GM23248 (cell line): ENCODE measurements at places on chromosomes 2 and 18.
A peak's percentile ranks its signal among the peaks of the same experiment; 100 is the strongest.

DNA sequence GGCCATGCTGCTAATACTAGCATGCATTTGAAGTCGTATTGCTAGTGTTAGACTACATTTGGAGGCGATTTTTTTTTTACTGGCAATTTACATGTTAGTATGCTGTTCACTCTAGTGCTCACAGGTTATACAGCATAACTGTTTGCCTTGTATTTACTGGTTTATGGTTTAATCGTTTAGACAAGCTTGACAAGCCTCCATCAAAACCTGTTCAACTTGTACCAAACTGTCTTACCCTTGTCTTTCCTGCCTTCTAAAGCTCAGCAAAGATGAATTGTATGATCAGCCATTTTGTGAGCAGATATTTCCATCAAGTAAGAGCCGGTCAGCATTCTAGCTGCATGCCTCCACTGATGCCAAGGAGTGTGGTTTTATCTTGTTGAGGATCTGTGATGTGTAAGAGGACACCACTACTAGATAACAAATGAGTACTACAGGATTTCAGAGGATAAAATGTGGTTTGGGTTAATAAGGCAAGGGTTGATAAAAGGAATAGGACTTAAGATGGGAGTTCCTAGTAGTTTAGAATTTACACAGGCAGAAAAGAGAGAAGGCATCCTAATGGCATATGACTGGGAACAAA lies 68.4 kb upstream of the ITM2C start:
- H3K27me3 ChIP-seq: no peaks in the 10 kb centered on the region
- H3K36me3 ChIP-seq: peaks cover 8% of the 10 kb centered on the region; the same call in 1 of the 2 replicates
- H3K27ac ChIP-seq: peak overlapping the region; percentile 91
- H3K4me3 ChIP-seq: no peak overlapping the region
- peaks cover 57% of the 10 kb centered on the region for H3K4me1 ChIP-seq

DNA sequence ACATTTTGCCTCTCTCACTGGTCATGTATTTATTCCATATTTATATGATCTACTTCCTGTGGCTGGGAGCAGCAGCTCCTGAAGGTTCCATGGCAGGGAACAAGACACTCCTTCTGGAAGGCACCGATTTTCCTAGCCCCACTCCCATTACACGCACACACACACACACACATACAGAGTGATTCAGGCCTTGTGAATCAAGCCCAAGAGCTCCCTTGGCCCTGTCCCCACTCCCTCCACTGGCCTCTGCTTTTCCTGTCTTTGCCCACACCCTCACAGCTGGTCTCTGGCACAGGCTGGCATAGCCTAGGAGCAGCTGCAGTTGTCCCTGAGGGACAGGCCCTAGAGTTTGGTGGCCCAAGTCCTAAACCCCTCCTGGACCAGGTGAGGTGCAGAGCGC lies 201.7 kb downstream of the NAPG start:
- DNase-seq: peak; percentile 24
- no peaks in the 10 kb centered on the region for H3K4me1 ChIP-seq
- H3K36me3 ChIP-seq: no peaks in the 10 kb centered on the region
- no peak overlapping the region for H3K27ac ChIP-seq

DNA sequence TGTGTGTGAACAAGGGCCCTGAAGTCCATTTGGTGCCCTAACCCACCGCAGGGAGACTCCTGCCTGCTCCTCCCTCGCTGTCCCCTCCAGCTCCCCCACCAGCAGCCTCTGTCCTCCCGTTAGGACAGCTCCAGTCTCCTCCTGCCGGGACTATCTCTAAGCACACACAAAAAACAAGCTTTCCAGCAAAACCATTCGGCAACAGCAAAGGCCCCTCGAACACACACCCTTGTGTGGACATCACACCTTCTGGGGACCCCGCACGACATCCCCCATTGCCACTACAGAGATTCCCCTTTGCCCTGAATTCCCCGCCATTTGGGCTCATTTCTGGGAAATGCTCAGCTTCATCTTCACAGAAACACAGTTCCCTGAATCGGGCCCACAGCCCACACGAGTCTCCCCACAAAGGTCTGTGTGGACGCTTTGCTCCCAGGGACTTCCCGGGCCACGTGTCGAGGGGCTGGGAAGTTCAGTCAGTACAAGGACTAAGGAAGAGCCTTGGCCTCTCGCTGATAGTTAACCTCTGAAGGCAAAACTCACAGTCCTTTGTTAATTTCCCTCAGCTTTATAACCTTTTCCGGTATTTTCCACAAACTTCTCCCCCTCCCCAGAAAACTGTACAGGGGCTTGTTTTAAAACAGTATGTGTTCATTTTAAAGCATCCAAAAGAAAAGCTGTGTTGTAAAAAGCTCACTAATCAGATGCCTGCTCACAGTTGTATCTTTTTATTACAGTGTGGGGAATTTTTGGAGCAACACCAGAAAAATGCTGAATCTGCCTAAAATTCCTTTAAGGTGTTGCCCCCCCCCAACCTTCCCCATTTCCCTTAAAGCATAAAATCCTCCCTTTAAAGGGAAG lies 25.9 kb downstream of the SMAD7 start:
- peak; percentile 50 for DNase-seq
- H3K4me1 ChIP-seq: peaks cover 63% of the 10 kb centered on the region
- H3K27ac ChIP-seq: peak overlapping the region; percentile 76
- H3K27me3 ChIP-seq: no peaks in the 10 kb centered on the region
- peaks cover under 1% of the 10 kb centered on the region; the same call in 1 of the 2 replicates for H3K36me3 ChIP-seq

GRCh38 chr2:140604788-140605187 lies 1526.0 kb downstream of the LRP1B start:
- H3K36me3 ChIP-seq: no peaks in the 10 kb centered on the region
- H3K27ac ChIP-seq: no peak overlapping the region
- H3K4me1 ChIP-seq: no peaks in the 10 kb centered on the region
- no peak for DNase-seq

GRCh38 chr2:61898810-61899209 lies 6.7 kb upstream of the COMMD1 start:
- H3K27ac ChIP-seq: no peak overlapping the region
- H3K27me3 ChIP-seq: no peaks in the 10 kb centered on the region
- DNase-seq: peak; percentile 47
- no peaks in the 10 kb centered on the region for H3K4me1 ChIP-seq
